ENCODE measurements at places on chromosomes 5 and 9.

GRCh38 chr9:100419166-100419565 is 7.8 kb upstream of the MSANTD3 start:
- no peak for DNase-seq

DNA sequence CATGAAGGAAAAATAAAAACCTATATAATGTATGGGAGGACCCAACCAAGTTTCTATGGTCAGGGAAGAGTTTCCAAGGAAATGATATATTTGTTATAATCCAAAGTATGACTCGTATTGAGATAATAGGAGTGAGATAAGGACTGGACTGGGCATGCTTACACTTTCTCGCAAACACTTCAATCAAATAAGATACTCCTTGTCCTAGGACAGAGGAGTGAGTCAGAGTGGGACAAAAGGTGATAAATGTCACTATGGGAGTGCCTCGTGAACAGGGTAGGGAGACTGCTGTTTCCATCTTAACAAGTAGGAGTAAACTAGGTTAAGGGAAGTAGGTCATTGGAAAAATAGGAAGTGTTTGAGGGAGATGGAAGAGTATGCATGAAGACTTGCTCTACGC is 47.2 kb downstream of the MACIR start:
- DNase-seq, result no peak

- DNase-seq, result no peak
Measured at GRCh38 chr9:86202338-86202882, 57.0 kb downstream of the C9orf153 start.

DNA sequence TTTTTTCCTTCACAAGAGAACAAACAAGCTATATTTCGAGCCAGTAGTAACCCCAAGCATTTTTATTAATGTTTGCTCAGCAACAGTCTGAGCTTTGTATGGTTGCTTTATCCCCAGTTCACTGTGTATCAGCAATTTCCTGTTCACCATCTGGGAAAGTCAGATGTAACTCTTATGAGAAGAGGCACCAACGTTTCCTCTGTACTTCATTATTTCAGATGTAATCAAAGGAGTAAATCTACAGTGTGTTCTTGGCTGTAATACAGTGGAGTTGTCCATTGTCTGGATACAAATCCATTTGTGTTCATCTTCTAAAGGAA is 340.2 kb downstream of the ARRDC3 start:
- DNase-seq, result no peak

DNA sequence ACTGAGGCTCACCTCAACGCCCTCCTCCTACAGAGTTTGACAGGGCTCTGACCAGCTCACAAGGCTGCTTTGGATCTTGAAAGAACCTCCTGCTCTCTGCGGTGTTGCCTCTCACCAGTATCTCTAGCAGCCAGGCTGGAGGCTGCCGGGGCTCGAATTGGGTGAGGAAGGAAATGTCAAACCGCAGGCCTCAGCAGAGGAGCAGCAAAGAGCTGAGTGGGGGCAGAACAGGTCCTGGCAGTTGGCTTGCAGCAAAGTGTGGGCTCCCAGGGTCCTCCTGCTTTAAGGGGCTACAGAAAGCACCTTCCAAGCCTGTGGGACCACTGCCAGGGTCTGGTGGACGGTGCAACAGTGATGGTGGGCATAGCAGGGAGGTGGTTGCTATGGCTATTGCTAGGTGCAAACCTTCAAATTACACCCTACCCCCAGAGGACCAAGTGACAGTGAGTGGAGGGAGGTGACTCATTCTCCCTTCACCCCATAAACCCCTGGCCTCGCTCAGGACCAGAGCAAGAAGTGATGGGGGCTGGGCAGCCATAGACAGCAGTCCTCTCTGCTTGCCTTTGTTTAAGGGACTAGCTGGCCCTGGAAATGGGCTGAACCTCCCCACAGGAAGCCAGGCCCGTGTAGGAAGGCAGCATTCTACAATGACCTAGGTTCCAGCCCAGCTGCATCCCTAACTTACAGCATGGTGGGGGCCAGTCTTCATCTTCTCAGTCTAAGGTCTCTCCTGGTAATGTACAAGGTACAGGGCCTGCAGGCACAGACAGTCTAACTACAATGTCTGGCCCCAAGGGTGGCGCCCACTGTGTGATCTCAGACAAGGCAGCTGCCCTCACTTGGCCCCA is 18.7 kb downstream of the LCP2 start:
- peak; percentile 64 for DNase-seq

GRCh38 chr5:45795458-45795857 is 99.3 kb upstream of the HCN1 start:
- no peak for DNase-seq

- no peak for DNase-seq
Measured at GRCh38 chr9:138006576-138007233, 129.1 kb downstream of the CACNA1B start.

- no peak for DNase-seq
Measured at GRCh38 chr9:88071331-88071730, 66.9 kb downstream of the SPATA31C2 start.

DNA sequence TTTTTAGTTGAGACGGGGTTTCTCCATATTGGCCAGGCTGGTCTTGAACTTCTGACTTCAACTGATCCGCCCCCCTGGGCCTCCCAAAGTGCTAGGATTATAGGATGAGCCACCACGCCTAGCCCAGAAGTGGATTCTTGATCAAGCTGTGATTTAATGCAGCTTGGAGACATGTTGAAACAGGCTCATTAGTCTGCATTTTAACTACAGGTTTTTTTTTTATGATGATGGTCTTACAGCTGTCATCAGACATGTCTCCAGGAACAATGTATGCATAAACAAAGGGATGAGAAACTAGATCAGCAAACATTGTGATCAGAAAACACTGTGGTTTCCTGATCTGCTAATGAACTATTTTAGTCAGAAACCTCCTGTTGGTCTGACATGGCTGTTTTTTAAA is 30.0 kb upstream of the PLPP1 start:
- no peak for DNase-seq

GRCh38 chr5:56105511-56106291 is 110.9 kb upstream of the IL6ST start:
- DNase-seq, result no peak

DNA sequence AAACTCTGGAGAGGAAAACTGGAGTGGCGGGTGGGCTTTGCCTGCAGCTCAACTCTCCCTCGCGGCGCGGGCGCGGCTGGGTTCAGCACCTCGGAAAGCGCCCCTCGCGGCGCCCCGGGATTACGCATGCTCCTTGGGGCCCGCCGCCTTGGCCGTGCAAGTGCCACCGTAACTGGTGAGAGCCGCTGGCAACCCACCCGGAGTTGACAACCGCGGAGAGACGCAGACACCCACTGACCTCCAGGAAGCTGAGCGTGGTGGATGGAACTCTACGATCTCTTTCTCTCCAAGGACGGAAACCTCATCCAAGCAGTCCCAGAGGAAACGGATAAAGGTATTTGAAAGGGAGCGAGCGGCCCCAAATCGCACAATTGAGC is 194 bp upstream of the RXFP3 start:
- DNase-seq, result peak; percentile 4

- DNase-seq, result no peak
Measured at GRCh38 chr5:167872791-167873190, 418.7 kb upstream of the WWC1 start.

DNA sequence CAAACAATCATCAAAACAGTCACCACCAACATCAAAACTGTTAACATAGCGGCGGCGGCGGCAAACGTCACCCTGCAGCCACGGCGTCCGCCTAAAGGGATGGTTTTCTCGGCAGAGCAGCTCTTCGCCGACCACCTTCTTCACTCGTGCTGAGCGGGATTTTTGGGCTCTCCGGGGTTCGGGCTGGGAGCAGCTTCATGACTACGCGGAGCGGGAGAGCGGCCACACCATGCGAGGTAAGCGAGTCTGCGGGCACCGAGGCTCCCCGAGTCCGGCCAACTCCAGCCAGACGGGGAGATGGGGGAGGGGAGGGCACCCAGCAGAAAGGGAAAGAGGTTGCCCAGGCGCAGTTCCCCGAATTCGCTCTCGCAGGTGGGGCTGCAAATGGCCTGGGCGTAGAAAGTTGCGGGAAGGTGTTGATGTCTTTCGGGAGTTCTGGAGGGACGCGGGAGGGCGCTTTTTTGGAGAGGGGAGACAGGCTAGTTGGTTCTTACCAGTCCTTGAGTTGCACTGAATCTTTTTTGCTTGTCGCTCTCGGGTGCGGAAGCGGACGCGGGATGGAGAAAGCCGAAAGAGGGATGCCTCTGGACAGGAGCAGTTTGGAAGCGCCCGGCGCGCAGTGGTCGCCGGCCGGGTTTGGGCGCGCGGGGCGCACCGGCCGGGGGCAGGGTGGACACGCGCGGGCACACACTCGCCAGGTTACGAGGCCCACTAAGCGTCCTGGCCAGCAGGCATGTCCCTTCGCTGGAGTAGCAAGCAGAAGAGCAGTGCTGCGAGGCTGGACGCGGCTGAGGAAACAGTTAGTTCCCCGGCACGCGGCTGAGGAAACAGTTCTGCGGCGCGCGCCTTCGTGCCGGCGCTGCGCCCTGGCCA is 849 bp downstream of the RORB start:
- no peak for DNase-seq

- no peak for DNase-seq
Measured at GRCh38 chr5:14270209-14270702, 127.1 kb downstream of the TRIO start.

DNA sequence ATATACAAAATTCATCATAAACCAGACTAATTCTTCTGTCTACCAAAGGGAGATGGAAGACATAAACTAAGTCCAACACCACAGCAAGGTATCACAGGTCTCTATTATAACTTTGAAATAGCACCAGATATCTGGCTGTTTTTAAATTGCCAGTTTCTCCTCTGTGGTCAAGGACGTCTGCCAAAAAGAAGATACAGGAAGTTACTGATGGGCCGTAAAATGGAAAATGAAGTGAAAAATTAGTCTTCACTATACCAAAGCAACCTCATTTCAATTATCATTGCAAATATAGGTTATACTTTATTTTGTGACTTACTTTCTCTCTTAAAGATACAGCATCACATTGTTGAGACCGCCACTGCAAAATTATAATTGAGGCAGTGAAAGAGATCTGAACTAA is 225.5 kb downstream of the NDUFS4 start:
- no peak for DNase-seq

DNA sequence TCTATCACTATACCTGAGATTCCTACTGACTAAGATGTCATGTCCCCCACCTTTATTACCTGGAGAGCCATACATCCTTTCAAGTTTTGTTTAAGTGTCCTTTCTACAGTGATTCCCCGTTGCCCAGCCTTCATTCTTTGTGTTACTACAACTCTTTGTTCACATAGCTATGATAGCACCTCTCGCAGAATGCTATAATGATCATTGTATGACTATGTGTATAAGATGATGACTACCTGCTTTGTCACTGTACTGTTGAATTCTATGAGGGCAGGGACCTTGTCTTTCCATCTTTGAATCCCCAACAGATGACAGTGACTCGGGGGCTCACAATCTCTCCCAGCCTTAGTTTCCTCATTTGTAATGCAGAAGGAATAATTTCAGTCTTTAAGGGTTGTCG is 361.2 kb downstream of the NPR3 start:
- DNase-seq, result no peak

GRCh38 chr5:100664140-100664539 is 129.0 kb downstream of the FAM174A start:
- DNase-seq, result no peak

DNA sequence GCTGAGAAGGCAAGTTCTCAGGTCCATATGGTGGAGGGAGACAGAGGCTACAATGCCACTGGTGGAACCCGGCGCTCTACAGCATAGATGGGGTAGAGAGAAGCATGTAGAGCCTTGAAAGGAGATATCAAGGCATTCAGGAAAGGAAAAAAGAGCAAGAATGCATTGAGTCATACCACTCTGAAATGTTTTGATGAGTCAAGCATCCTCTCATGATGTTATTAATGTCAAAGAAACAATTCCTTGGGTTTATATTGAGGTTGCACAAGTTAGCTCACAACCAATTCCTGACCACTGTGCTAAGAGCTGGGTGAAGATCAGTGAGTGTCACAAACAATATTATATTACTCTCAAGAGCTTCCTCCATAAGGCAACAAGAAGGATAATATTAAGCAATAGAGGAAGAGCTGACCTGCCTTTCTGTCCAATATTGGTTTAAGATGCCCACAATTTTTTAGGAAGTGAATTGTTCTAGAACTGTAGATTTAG is 178.0 kb downstream of the RFK start:
- no peak for DNase-seq

DNA sequence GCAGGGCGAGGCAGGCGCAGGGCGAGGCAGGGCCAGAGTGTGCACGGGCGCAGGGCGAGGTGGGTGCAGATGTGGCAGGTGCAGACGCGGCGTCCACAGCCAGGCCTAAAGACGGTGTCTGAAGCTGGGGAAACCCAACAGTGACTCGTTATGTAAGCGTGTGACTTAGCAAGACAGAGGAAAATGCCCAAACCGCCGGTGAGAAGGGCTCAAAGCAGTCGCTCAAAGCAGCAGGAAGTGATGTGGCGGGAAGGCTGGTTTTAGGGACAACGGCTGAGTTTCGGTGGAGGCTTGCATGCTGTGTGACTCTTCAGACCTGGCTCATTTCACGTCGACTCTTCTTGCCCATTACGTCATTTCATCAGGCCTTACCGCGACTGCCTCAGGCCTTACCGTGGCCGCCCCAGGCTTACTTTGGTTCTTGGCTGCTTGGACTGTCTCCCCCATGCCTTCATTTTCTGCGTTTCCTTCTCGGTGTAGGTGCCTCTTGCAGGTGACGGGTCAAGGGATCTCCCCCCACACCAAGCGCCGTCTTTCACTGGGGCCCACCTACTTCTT is 50.5 kb upstream of the EXOC3 start:
- peak; percentile 73 for DNase-seq

GRCh38 chr9:107827304-107827703 is 337.7 kb upstream of the KLF4 start:
- no peak for DNase-seq

DNA sequence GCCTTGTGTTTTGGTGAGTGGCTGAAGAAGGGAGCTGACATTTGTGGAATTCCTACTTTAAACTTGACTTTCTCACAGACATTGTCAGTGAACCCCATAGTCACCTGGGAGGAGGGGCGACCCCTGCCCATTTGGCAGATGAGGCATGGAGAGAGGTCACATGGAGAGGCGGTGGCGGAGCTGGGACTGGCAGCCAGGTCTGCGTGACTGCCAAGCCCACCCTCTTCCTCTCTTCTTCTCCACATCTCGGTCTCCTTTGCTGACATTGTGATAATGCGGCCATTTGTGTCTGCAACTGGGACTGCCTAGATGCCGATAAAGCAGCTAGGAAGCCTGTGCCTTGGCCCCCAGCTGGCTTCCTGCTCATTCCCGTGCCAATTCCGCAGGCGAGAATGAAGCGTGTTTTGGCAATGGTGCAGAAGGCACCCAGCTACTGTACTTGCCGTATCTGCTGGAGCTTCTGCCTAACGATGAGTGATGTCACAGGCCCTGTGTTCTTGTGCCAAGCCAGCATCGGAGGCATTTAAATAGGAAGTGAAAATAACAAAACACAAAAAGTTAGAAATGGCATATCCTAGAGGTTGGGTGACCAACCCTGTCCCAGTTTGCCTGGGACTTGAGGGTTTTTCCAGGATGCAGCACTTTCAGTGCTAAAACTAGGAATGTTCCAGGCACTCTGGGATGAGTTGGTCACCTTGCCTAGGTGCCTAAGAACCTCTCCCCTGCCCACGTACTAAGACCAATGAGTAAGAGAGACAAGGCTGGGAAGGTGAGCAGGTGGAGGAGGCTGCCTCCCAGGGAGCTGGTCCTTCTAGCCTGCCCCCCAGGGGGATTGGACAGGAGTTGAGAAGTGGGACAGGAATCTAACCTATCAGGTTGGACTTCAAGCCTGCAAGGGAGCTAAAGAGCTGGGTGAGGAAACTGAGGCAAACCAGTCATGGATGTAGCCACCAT is 23.6 kb downstream of the OLFML2A start:
- DNase-seq, result no peak

GRCh38 chr9:127884427-127884911 is 7.0 kb upstream of the AK1 start:
- DNase-seq, result no peak

GRCh38 chr5:171850324-171850947 is 64.8 kb downstream of the SMIM23 start:
- no peak for DNase-seq

Measured in activated naive CD8-positive, alpha-beta T cell treated with anti-CD3 and anti-CD28 coated beads, Interleukin-2, amount 50 U/mL, for 16 hours (primary cell).